ENCODE measurements at places on chromosomes 5 and 9.

DNA sequence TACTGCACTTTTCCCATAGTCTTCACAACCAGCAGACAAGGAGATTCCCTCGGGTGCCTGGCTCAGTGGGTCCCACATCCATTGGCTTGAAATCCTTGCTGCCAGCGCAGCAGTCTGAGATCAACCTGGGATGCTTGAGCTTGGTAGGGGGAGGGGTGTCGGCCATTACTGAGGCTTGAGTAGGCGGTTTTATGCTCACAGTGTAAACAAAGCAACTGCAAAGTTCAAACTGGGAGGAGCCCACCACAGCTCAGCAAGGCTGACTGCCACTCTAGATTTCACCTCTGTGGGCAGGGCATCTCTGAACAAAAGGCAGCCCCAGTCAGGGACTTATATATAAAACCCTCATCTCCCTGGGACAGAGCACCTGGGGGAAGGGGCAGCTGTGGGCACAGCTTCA is 512.3 kb upstream of the MPDZ start:
- DNase-seq = no peak

DNA sequence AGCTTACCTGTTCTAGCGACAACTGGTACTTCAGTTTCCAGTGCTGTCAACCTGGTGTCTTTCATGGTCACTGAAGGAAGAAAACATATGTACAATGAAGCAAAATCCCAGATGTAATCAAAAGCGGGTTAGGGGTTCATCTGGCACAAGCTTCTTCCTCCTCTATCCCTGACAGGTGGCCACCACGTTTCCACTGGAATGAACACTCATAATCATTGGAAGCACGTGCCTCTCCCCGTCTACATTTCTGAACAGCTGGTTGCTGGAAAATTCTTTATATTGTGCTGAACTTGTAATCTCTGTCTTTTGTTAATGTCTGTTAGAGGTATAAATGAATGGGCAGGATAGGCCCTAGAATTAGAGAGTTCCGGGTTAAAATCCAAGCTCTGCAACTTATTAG is 9.4 kb downstream of the TSC1 start:
- no peak for DNase-seq

DNA sequence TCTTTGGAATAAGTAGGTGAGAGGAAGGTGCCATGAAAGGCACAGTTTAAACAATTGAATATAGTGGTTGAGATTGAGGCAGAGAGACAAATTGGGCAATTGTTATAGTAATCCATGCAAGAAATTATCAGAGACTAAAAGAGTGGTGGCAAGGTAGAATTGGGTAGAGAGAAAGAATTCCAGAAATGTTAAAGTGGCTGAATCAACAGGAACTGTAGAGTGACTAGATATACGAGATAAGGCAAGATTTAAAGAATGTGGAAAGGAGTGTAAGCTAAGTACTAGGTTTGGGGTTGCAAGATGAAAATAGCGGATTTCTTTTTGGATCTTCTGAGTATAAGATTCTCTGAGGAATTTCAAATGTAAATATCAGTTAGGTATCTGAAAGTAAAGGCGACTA is 285.2 kb downstream of the DMRTA1 start:
- DNase-seq = no peak

DNA sequence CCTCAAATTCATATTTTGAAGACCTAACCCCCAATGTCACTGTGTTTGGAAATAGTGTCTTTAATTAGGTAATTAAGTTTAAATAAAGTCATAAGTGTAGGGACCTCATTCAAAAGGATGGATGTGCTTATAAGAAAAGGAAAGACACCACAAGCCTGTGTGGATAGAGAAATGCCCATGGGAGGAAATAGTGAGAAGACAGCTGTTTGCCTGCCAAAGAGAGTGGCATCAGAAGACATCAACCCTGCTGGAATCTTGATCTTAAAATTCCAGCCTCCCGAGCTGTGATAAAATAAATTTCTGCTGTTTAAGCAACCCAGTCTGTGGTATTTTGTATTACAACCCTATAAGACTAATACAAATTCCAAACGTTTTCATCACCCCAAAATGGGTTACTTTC is 1867.9 kb upstream of the NUDT12 start:
- DNase-seq = no peak

DNA sequence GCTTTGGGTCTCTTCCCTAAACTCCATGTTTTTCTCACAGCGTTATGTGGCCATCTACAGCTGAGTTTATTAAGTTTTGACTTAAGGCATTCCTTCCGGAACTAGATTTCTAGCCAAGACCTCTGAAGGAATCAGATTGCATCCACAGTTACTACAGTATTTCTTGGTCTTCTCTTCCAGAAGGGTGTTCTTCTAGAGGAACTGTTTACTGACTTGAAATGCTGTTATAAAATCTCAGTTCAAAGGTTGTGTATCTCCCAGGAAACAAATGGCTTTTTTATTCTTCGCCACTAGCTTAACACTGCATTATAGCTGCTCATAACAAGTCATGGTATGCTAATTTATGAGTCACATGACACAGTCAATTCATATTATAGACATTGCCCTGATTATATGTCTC is 55.3 kb upstream of the RAD23B start:
- no peak for DNase-seq

GRCh38 chr5:149128023-149128875 is 13.0 kb upstream of the ABLIM3 start:
- no peak for DNase-seq

DNA sequence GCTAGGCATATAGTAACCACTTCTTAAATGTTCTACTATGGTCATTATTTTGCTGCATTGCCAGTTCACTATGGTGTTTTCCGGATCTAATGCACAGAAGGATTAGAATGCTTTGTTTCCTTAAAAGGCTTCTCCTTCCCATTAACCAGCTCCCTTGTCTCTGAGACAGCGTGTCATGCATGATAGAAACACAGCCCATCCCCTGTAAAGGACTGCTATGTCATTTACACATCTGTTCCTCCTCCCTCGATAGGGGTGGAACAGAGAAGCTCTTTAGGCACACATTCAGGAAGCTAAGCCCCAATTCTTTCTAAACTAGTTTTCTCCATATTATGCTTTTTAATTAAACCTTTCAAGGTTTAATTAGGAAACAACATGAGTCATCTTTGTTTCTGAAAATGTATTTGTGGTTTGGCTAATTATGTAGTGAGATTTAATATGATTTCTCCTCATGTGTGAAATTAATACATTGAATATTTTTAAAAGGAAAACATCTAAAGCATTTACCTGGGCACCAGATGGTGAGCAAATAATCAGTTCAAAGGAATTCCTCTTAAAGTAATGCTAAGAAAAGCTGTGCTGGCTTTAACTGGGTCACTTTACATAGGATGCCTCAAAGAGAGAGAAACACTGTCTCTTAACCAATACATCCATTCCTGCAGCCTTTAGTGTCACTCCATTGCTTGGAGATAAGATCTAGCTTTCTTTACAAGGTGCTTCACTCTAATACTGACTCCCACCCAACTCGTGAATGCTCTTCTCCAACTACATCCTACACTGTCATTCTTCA is 133.3 kb upstream of the PPP1R2B start:
- no peak for DNase-seq

- no peak for DNase-seq
These were observed 17.1 kb downstream of the MTREX start for GRCh38 chr5:55324815-55325418.

DNA sequence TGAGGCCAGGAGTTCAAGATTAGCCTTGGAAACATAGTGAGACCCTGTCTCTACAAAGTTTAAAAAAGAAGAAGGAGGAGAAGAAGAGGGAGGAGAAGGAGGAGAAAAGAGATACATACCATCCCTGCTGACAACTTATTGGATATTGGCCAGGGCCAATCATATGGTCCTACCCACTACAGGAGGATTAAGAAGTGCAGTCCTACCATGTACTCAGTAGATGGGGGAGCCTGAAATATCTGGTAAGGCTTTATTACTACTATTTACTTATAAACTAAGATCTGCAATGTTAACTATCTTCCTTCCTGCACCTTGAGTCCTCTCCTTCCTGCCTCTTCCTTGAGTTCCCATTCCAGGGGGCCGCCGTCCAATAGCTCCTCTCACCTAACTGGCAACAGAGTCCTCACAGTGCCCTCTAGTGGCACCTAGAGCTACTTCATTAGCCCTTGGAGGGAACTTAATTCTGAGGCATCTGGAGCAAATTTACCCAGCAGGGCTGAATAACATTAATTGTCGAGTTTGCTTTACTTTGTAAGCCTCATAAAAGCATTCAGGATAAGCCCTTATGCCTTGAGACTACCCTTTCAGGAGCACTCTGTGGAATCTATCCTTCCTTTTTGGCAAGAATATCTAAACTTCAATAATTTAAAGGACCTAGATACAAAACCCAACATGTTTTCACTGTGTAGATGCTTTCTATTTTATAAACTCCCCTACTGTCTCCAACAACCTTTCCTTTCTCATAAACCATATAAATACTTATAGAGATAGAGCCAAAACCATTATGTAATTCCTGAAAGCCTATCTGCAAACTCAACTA is 39.1 kb upstream of the RANBP6 start:
- peak; percentile 36 for DNase-seq

- no peak for DNase-seq
These were observed 12.3 kb downstream of the SGCD start for GRCh38 chr5:156339139-156339841.

DNA sequence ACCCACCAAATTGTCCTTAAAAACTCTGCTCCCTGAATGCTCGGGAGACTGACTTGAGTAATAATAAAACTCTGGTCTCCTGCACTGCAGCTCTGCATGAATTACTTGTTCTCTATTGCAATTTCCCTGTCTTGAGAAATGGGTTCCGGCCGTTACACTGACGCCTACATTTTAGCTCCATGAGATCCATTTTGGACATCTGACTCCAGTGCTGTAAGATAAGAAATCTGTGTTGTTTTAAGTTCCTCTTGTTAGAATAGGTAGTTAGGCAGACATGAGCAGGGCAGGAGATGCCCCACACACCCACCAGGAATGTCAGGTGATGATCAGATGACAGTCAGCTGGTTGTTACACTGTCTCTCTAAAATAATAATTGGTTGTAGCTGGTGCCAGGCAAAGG is 125.8 kb upstream of the SHB start:
- no peak for DNase-seq

DNA sequence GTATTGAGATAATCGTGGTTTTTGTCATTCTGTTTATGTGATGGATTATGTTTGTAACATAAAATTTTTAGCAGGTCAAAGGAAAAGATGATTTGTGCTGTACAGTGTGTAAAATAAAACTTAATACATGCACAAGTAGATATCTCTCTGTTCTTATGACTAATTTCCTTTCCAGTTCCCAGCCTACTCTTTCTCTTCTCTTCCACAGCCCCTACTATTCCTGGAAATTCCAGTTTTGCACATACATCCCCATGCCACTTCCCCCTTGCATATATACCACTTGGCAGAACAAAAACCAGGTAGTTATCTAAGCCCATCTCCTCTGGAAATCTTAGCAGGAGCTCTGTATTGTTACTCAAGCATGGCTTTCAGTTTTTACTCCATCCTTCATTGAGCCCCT is 20.2 kb downstream of the TEK start:
- DNase-seq = no peak

- DNase-seq = no peak
These were observed 380.1 kb upstream of the NUDT12 start for GRCh38 chr5:103942587-103943186.

DNA sequence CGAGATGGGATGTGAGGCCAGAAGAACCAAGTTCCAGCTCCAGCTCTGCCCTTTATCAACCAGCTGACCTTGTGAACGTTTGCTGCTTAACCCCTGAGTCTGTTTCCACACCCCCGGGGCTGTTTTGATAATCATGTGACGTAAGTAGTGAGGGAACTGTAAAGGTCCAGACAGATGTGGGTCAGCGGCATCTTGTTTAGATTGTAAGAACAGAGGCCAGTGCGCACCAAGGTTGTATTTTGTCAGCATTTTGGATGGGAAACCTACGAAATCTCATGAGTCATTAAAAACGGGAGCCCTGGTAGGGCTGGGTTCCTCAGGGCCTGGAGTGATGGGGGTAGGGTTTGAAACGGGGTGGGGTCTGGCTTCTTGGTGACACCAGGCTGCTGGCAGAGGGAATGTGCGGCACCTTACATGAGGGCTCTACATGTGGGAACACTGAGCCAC is 13.8 kb upstream of the COL15A1 start:
- DNase-seq = no peak

DNA sequence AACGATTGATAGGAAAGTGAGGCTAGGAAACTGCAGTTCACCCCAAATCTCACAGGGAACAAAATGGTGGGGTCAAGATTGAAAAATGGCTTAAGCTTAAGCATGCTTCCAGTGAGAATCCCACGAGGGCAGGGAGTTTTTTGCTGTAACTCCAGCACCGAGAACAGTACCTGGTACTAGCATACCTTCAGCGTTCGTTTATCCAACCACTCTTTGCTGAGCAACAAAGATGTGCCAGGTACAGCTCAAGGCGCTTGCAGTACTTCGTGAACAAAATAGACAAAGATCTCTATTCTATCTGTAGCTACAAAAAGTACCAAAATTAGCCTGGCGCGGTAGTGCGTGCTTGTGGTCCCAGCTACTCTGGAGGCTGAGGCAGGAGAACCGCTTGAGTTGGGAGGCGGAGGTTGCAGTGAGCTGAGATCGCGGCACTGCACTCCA is 778 bp upstream of the PPP6C start:
- DNase-seq = no peak

All from stimulated activated CD4-positive, alpha-beta T cell treated with anti-CD3 and anti-CD28 coated beads, Interleukin-1b, Interleukin-23, amount 100 ng/mL, for 24 hours (primary cell).